Activated T-helper 2 cell treated with anti-CD3 and anti-CD28 coated beads, Interferon-gamma antibody, Interleukin-2, Interleukin-4, amounts not matched to agents 10 μg/mL and 5 μg/mL and 100 μg/mL, durations not matched to agents 14 hours and 24 hours and 36 hours (primary cell): ENCODE measurements at places on chromosomes 16 and 17. TPM values are rescaled to one million over a fixed set of nuclear protein-coding genes. Genes with fewer than 3 reads are reported as not detected.

- no peak for DNase-seq
These were observed 78.2 kb upstream of the TMEM97 start for GRCh38 chr17:28240688-28241340.

DNA sequence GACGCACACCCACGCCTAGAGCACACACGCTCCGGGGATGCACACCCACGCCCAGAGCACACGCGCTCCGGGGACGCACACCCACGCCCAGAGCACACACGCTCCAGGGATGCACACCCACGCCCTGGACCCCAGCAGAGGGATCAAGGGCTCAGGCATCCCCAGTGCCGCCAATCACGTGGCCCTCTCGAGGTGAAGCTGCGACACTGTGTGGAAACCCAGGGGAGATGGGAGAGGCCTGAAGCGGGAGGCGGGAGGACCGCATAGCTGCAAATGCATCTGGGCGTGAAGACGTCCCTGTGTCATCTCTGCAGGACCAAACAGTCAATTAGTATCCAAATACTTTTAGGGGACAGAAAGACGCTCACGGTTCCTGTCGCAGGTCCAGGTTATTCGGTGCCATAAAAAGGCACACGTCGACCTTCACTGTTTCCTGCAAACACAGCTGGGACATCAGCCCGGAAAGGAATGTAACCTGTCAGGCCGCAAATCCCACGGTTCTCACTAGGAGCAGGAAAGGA, 56.4 kb downstream of the TBC1D16 start:
- no peak for DNase-seq

GRCh38 chr16:89727406-89728120, 6.2 kb downstream of the ZNF276 start:
- no peak for DNase-seq

CLDN6 gene
- total RNA-seq: not detected in 2 replicates

OR1D2 gene
- not detected in 2 replicates for total RNA-seq

DNA sequence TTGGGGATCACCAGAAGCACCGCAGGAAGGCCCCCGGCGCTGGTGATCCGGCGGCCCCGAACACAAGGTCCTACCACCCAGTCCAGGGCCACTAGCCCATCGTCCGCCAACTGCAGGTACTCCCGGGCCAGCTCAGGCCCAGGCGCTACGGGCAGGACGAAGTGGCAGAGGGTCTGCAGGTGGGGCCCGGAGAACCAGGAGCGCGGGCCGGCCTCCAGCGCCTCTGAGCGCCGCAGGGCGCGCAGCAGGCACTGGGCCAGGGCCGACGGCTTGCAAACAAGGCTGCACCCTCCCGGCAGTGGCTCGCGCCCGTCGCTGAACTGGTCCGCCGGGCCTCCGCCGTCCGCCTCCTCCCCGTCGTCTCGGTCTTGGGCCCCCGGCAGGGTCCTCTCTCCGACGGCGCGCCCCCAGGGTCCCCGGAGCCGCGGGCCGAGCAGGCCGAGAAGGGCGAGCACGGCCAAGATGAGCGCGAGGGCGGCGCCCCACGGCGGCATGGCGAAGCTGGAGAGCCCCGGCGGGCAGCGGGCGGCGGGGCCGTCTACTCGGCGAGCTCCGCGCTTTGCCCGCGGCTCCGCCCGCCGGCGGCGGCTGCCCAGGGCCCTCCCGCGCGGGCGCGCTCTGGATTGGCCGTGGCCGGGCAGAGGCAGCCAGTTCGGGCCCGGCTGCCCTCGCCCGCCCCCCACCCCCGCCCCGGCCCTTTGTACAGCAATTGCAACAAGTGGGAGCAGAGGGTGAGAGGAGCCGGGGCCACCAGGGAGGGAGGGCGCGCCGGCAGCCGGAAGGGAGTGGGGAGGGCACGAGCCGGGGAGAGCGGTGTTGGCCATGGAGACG, at the start of gene ABHD15:
ABHD15 (minus strand) TSS at position 565 of the 831 bp plus-strand sequence; CDS start at position 494, 71 bp downstream.
- DNase-seq: peak; percentile 70

CASKIN1 gene
- total RNA-seq: 0.48 and 1.0 TPM in 2 replicates

DNA sequence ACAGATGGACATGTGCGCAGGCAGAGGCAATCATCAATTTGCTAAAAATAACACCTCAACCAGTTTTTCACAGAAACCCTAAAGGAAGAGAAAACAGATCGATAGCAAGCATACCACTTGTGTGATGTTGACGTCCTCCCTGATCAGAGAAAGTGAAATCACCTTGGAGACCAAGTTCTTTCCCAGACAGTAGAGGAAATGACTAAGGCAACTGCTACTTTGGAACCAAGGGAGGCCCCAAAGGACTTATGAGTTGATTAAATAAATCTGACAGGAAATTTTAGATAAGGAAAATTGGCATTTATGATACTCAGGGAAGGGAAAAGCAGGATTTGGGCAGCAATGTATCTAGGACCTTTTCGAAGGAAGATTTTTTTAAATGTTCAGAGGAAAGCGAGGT, 267.1 kb upstream of the ASIC2 start:
- no peak for DNase-seq

KRT24 gene
- not detected in 2 replicates for total RNA-seq

GRCh38 chr17:30235386-30236296, at the start of gene SLC6A4:
TSS of gene SLC6A4 (minus strand) at chr17:30235697. CDS start at chr17:30221958, 13,739 bp downstream.
- DNase-seq: no peak

DNA sequence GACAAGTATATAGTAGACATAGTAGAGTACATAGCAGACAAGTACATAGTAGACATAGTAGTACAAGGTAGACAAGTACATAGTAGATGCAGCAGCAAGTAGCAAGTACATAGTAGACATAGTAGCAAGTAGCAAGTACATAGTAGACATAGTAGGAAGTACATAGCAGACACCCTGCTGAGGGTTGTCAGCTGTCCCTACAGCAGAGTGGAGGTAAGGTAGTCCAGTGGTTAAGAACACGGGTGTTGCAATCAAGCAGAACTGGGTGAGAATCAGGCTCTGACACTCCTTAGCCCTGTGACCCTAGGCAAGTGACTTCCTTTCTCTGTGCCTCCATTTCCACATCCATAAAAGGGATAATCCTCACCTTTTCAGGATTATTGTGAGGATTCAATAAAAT, 94.7 kb downstream of the NOG start:
- no peak for DNase-seq

DNA sequence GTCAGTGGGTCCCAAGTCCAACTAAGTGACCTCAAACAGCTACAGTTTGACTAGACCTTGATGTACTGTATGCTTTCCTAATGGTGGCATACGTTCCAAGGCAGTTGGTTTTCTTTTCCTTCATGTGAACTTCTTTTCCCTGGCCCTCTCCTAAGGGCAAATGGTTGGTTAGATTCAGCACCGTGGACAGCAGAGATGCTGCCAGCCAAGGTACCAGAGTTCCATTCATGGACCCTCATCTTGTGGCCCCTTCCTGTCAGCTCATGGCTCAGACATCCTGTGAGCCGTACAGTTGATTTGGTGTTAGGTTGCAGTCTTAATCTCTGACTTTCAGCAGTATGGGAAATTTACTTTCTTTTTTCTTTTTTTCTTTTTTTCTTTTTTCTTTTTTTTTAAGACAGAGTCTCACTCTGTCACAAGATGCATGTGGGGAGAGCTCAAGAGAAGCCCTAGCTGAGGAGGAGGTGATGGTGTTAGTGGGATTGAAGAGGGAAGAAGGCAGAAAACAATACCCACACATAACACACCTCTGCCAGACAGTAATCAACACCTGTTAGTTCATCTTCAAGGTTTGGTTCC, 122.4 kb downstream of the USP31 start:
- no peak for DNase-seq

- DNase-seq: no peak
These were observed 22.2 kb downstream of the KRT23 start for GRCh38 chr17:40915199-40915661.

DNA sequence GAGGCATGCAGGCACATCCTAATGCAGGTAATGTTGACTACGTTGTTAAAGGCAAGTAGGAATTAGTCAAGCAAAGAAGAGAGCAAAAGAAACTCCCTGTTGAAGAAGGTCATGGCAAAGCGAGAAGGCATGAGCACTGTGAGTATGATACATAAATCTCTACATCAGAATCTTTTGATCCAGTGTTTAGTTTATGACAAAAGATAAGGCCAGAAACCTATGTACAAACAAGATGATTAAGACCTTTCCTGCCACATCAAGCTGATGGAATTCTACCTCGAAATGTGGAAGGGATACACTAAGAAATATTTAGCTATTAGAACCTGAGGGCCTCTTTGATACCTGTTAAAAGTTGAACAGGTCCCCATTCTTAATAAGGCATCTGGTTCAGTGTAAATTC, 20.2 kb downstream of the SYCE1L start:
- DNase-seq: no peak

GRCh38 chr16:87702325-87702811, 63.4 kb downstream of the KLHDC4 start:
- DNase-seq: peak; percentile 16

RSAD1 gene
- total RNA-seq: 56.8 and 59.0 TPM in 2 replicates

GRCh38 chr17:77019893-77020379, 120.8 kb upstream of the SEC14L1 start:
- DNase-seq: no peak

GRCh38 chr16:3152277-3152990, 17.6 kb downstream of the ZNF213 start:
- peak; percentile 80 for DNase-seq

DPH1 gene
- total RNA-seq: 43.4 and 47.5 TPM in 2 replicates

DNA sequence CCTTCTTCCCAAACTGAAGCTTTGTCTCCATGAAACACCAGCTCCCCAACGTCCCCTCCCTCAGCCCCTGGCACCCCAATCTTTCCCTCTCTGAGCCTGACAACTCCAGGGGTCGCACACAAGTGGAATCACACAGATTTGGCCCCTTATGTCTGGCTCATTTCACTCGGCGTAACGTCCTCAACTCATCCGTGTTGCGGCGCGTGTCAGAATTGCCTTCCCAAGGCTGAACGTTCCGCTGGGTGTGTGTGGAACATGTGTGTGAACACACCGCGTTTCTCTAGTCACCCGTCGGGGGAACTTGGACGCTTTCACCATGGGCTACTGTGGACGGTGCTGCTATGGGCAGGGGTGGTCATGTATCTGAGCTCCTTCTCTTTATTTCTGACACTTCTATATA, 45.0 kb downstream of the TBC1D16 start:
- DNase-seq: no peak

- no peak for DNase-seq
These were observed 24.0 kb downstream of the CCDC42 start for GRCh38 chr17:8720596-8720995.

PCTP gene
- total RNA-seq: 8.8 and 9.4 TPM in 2 replicates

DNA sequence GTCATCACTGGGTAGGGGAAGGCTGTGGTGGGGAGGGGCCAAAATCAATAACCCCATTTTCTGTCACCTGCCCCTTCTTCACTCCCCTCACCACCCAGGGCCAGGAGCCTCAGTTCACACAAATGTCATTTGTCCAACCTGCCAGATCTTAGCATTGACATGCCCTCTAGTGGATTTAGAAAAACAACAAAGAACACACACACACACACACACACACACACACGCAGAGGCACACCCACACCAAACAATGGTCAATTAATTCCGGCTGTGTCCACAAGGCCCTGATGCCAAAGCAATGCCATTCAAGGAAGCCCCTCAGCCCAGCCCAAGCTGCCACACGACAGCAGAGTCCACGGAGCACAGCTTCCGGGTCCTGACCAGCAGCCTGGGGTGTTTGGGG, 68.4 kb downstream of the NOG start:
- no peak for DNase-seq

HOXB3 gene
- total RNA-seq: 3.8 and 4.6 TPM in 2 replicates

DNA sequence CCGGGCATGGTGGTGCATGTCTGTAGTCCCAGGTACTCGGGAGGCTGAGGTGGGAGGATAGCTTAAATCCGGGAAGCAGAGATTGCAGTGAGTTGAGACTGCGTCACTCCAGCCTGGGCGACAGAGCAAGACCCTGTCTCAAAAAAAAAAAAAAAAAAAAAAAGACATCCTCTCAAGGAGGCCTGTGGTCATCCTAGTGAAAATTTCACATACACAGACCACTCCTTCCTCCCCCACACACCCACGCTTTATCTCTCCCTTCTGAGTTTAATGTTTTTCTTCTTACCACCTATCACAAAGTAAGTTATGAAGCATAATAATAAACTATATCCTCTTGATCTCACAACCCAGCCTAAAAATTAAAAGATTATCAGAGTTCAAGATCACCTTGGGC, 1.3 kb upstream of the NOL11 start:
- DNase-seq: no peak

- no peak for DNase-seq
These were observed 271.4 kb downstream of the MAF start for GRCh38 chr16:79329166-79329521.

DNA sequence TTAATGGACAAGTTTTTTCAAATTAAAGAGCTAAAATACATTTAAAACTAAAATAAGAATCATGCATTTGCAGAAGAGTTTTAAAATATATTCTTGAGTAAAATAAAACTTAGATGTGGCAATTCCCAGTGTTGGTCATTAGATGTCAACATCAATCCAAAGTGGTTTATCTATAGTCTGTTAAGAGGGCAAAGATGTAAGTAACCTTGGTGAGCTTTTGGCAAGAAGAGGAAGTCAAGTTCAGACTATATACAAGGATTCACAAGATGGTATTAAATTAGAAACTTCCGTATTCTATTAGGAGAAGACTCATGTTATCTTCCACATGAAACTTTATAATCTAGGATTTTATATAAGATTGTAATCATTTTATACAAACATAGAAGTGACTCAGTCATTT, 73.1 kb downstream of the CEP95 start:
- no peak for DNase-seq

- no peak for DNase-seq
These were observed 392.5 kb downstream of the HS3ST3B1 start for GRCh38 chr17:14693382-14693781.

DNA sequence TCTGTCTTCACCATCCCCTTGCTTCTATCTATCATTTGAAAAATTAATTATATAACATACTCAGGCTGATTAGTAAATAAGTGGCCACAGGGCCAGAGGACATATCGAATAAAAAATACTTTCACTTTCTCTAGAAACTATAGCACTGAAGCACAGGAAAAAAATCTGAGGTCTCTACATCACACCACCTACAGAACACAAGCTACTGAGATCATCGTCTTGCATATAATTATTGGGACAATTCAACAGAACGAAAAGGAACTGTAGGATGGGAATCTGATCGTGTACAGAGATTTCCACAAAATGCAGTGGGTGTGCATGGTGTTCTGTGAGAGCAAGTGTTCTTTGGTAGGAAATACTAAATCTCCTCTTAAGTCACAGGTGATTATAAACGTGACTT, 289.6 kb upstream of the ERCC4 start:
- no peak for DNase-seq

PLLP gene
- 0.30 and 0.34 TPM in 2 replicates for total RNA-seq

GRCh38 chr17:77888242-77889134, 70.0 kb upstream of the TNRC6C start:
- no peak for DNase-seq

RAMP2 gene
- total RNA-seq: not detected in 2 replicates

DNA sequence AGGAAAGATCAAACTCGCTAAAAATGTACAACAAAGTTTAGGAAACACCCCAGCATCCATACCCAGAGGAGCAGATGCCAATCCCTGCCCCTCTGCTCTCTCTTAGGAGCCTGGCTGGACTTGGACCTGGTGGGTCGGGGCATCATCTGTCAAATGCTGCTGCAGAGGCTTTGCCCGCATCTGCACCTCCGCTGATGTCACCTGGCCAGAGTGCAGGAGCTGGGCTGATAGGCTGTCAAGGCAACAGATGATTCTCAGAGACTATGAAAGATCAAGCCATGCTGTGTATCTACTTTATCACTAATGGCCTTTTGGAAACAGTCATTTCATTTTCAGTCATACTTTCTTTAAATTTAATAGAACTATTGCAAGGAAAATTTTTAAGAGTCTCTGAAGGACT, 15.9 kb upstream of the LCMT1 start:
- no peak for DNase-seq
